Osteocyte (in vitro differentiated cells): ENCODE measurements at places on chromosomes 6 and 20. TPM values are rescaled to one million over a fixed set of nuclear protein-coding genes. Genes with fewer than 3 reads are reported as not detected.
A peak's percentile ranks its signal among the peaks of the same experiment; 100 is the strongest.

- peaks cover 23% of the 10 kb centered on the region for H3K4me1 ChIP-seq
- peak overlapping the region; percentile 50 for H3K27ac ChIP-seq
- peak overlapping the region; percentile 85 for H3K4me3 ChIP-seq
- peak; percentile 87 for DNase-seq
- H3K36me3 ChIP-seq: no peaks in the 10 kb centered on the region
Observed at GRCh38 chr6:132279592-132280139, 121.6 kb downstream of the MOXD1 start.

- DNase-seq: no peak
- no peaks in the 10 kb centered on the region for H3K27me3 ChIP-seq
- no peak overlapping the region for H3K27ac ChIP-seq
- H3K4me1 ChIP-seq: peaks cover 8% of the 10 kb centered on the region
- H3K4me3 ChIP-seq: no peak overlapping the region
- H3K36me3 ChIP-seq: peaks cover 35% of the 10 kb centered on the region
Observed at GRCh38 chr20:25213566-25214425, 18.3 kb downstream of the ENTPD6 start.

DNA sequence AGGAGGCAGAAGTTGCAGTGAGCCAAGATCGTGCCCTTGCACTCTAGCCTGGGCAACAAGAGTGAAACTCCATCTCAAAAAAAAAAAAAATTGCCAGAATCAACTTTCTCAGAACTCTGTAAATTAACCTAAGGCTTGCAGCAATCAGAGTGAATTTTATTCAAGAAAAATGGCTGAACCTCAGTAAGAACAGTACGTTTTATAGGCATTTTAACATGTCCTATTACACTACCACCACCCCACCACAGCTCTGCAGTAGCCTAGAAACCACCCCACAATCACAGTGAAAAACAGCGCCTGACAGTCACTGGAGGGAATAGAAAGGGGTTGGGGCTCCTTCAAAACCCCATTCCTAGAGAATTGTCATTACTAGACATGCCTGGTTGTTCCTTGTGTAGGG lies 16.4 kb upstream of the BTN1A1 start:
- H3K4me3 ChIP-seq: no peak overlapping the region
- peaks cover 3% of the 10 kb centered on the region for H3K27me3 ChIP-seq
- H3K27ac ChIP-seq: no peak overlapping the region
- DNase-seq: no peak
- no peaks in the 10 kb centered on the region for H3K36me3 ChIP-seq
- no peaks in the 10 kb centered on the region for H3K4me1 ChIP-seq

DNA sequence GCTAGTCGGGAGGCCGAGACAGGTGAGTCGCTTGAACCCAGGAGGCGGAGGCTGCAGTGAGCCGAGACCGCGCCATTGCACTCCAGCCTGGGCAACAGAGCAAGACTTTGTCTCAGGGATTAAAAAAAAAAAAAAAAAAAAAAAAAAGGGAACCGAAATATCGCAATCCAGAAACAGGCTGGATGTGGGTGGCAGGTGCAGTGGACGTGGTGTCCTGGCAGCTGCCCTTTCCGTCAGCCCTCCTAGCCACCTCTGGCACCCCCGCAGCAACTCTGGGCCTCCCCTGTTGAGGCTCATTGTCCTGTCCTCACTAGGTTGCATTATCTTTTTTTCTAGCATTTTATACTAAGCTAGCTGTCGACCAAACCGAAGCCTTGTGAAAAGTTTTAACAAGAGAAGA lies 113.5 kb downstream of the DTNBP1 start:
- peak; percentile 25 for DNase-seq
- H3K4me1 ChIP-seq: peaks cover 51% of the 10 kb centered on the region
- no peak overlapping the region for H3K4me3 ChIP-seq
- no peaks in the 10 kb centered on the region for H3K36me3 ChIP-seq

DNA sequence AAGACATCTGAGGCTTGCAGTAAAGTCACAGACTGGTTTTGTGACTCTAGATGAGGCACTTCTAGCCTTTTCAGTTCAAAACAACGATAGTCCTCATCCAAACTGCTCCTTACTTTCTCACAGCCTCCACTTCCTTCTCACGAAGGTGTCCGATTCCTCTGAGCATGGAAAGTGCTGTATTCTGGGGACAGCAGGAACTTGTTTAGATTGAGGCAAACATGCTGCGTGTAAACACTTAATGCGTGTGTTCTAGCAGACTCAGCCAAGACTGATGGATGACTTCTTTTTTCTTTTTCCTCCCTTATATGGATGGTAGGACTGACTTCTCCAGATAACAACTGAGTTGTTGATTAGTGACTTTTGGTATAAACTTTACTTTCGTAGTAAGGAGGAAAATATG lies 80.2 kb upstream of the PRDM1 start:
- H3K4me3 ChIP-seq: no peak overlapping the region
- H3K36me3 ChIP-seq: no peaks in the 10 kb centered on the region
- peaks cover 55% of the 10 kb centered on the region for H3K27me3 ChIP-seq
- no peak overlapping the region for H3K27ac ChIP-seq
- no peaks in the 10 kb centered on the region for H3K4me1 ChIP-seq

- no peak for DNase-seq
- no peak overlapping the region for H3K27ac ChIP-seq
Observed at GRCh38 chr6:80464901-80465300, 358.4 kb downstream of the BCKDHB start.

DNA sequence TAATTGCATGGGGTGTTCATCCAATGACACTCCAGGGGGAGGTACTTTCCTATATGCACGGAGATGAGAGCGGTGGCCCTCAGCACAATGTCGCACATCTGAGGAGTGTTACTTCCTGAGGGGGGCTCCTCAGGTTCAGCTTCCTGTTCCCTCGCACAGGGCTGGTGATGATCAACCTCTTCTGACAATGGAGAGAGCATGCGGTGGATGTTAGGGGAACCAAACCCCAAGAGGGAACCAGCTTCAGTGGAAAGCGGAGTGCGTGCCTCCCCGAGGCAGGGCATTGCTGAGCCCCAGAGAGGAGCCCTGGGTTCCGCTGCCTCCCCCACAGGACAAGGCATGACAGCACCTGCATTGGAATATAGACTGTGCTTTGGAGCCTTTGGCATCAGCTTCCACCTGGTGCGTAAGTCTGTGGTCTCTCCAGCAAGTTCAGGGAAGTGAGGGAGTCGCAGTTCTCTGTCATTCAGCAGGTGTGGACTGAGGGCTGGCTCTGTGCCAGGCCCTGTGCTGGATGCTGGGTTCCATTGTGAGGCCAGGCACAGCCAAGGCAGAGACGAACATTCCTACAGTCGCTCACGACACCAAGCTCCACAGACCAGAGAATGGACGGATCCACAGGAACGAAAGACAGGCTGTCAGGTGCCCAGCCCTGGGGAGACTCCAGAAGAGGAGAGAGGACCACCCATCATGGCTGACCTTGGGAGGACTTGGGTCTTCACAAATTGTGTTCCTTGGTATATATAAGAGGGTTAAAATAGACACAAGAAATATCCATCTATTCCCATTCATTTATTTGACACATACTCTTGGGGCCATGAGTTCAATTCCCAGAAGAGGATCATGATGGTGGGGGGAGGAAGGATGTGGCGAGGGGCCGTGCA lies 3.9 kb upstream of the ZNF831 start:
- DNase-seq: no peak
- no peaks in the 10 kb centered on the region for H3K4me1 ChIP-seq
- no peak overlapping the region for H3K4me3 ChIP-seq
- H3K36me3 ChIP-seq: no peaks in the 10 kb centered on the region

Gene TCF19
- total RNA-seq: 8.2 and 8.8 TPM in 2 replicates

DNA sequence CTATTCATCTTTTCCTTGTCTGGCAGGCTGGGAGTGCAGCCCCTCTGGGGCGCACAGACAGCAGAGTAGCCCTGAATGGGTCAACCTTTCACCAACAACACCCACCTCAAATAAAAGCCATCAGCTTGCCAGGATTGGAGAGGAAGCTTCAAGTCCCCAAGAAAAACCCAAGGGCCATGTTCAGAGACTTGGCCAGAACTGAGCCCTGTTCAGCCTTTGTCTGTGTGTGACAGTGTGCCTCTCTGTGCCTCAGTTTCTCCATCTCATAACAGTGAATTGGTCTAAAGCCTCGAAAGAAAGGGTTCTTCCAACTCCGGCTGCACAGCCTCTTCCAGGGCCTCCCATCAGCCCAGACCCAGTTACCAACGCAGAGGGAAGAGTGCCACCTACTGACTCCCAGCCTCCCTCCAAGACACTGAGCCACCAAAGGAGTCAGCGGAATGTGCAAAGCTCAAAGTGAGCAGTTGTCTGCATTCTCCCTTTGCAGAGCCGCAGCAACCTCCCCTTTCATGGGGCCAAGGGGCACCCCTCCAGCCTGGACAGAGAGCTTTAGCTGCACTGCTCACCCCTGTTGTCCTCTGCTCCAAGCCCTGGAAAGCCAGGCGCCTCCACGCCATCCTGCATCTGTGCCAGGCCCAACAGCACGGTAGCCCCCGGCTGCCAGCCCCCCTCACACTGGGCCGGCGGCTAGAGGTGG lies 82.7 kb upstream of the TOP1 start:
- peaks cover 40% of the 10 kb centered on the region for H3K27me3 ChIP-seq
- DNase-seq: no peak
- H3K27ac ChIP-seq: no peak overlapping the region
- no peaks in the 10 kb centered on the region for H3K36me3 ChIP-seq

GRCh38 chr6:33344701-33345697 lies 27.5 kb upstream of the ZBTB22 start:
- H3K36me3 ChIP-seq: no peaks in the 10 kb centered on the region
- peaks cover 22% of the 10 kb centered on the region for H3K27me3 ChIP-seq
- peaks cover 6% of the 10 kb centered on the region for H3K4me1 ChIP-seq

DNA sequence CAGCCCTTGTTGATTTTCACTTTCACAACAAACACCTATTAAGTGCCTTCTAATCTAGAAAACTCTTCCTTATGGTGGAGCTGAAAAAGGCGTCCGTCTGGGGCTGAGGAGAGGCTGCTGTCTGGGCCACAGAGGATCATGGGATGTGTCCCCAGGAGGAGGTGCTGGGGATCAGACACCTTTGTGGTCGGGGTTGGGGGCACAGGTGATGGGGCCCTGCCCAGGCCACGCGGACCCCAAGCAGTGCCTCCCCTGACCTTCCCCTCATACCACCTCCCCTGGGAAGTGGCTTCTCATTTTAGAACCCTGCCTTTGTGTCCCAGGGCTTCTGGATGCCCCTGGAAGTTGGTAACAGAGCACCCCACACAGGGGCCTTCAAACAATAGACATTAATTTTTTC lies 41.1 kb downstream of the SUN5 start:
- H3K27ac ChIP-seq: no peak overlapping the region
- H3K27me3 ChIP-seq: peaks cover 9% of the 10 kb centered on the region
- no peaks in the 10 kb centered on the region for H3K4me1 ChIP-seq
- peak; percentile 79 for DNase-seq

- peaks cover 9% of the 10 kb centered on the region for H3K4me1 ChIP-seq
- no peak overlapping the region for H3K27ac ChIP-seq
- H3K4me3 ChIP-seq: no peak overlapping the region
- H3K27me3 ChIP-seq: no peaks in the 10 kb centered on the region
- peak; percentile 19 for DNase-seq
Observed at GRCh38 chr6:4667591-4667990, 108.6 kb upstream of the CDYL start.
